ENCODE measurements at places on chromosomes 1 and 21. TPM values are rescaled to one million over a fixed set of nuclear protein-coding genes. Genes with fewer than 3 reads are reported as not detected.

- no peak for DNase-seq
Measured at GRCh38 chr21:14838400-14838799, 226.4 kb downstream of the NRIP1 start.

Gene CLDN17
- total RNA-seq, result not detected

- DNase-seq, result no peak
Measured at GRCh38 chr21:36694031-36694515, 4.8 kb upstream of the SIM2 start.

- no peak for DNase-seq
Measured at GRCh38 chr21:36605426-36605825, 93.5 kb upstream of the SIM2 start.

Data from left ventricle myocardium superior (tissue), 1 donor.